ENCODE measurements at places on chromosomes 1 and 21. TPM values are rescaled to one million over a fixed set of nuclear protein-coding genes. Genes with fewer than 3 reads are reported as not detected.

- no peak for DNase-seq
Measured at GRCh38 chr1:230218667-230219066, 151.6 kb downstream of the GALNT2 start.

GRCh38 chr1:198879711-198880306 is 241.0 kb downstream of the PTPRC start:
- no peak for DNase-seq

Gene KPRP
- total RNA-seq: not detected

GRCh38 chr1:162612606-162613400 is 19.5 kb upstream of the DDR2 start:
- no peak for DNase-seq

Gene PLA2G2C
- total RNA-seq: 0.81 TPM

DNA sequence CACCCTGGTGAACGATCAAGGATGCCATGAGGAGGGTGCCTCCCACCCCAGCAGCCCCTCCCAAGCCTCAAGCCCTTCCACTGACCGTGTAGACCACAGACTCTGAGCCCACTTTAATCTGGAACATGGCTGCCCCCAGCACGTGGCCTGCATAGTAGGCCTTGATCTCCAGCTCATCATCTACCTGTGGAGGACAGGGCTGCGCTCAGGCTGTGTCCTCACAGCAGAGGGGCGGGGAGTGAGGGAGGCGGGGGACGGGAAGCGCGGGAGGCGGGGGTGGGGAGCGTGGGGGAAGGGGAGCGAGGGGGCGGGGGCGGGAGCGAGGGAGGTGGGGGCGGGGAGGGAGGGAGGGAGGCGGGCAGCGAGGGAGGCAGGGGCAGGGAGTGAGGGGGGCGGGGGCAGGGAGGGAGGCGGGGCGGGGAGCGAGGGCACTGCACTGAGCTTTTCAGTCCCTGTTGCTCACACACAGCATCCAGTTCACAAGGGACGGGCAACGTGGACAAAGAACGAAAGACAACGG is 7.1 kb downstream of the PUSL1 start:
- no peak for DNase-seq

GRCh38 chr1:80444171-80444570 is 1356.6 kb upstream of the ADGRL2 start:
- DNase-seq: no peak

DNA sequence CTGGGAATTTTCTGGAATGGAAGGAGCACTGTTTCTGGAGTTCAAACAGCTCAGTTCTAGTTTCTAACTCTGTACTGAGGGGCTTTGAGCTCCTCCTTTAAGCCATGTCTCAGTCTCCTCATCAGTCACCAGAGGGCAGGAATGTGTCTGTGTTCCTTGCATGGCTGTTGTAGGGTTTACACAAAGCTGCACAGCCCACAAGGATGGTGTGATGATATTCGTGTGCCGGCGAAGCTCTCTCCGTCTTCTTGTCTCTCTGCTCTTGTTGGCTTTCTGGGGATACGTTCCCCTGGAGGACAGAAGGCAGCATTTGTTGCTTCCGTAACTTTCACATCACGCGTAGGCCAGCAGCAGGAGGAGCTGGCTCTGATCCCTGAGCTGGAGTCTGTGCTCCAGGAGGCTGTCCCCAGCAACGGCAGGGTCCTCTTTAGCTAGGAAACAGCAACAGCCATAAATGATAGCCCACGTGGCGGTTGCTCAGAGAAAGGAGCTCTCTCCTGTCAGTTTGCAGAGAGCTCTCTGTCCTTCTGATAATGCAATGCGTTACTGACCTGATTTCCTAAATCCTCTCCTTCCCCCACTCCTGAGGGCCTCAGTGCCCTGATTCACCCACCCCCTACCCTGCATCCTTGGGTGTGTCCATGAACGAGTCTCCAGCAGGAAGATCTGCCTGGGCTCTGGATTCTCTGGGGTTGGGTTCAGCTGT is 189.2 kb upstream of the VAMP3 start:
- peak; percentile 37 for DNase-seq

Gene AGO4
- 39.9 TPM for total RNA-seq

- no peak for DNase-seq
Measured at GRCh38 chr21:31201144-31201543, 142.9 kb downstream of the TIAM1 start.

DNA sequence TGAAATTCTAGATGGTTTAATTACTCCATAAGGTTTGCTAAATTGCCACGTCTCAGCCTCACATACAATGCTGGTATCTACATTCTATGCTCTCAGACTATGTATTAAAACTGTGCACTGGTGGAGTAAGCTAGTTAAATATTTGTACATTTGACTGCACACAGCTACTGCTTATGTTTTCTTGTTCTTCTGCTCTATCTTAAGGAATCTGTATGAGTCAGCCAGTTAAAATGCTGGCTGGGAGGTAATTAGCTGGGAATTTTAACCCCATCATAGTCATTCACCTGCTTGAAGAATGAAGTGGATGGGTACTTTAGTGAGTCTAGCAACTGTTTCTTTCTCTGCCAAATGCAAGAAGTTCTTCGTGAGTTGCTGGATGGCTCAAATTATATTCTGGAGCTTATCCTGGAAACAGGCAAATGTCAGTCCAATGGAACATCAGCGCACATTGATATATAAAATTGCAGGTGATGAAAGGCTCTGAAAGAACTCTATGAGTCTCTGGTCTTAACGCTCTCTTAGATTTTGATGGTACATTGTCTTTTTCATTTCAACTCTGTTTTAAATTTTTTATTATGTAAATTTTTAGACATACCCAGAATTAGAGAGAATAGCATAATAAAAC is 83.4 kb downstream of the BACH1 start:
- DNase-seq: no peak

DNA sequence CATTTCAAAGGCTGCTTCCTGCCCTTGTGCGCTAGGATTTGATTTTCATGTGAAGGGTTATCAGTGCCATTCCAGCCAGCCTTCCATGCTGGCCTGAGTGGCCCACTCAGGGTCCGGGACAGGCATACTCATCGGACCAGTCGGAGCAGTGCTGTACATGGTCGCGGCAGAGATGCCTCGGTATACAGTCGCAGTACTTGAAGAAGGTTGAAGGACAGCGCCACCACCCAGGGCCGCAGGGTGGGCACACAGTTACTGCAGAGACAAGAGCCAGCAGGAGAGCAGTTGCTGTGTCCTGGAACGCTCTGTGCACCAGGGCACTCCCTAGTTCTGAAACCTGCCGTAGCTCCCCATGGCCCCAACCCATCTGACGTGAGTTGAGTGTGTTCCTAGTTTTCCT is 9.1 kb downstream of the LDLRAD1 start:
- no peak for DNase-seq

- no peak for DNase-seq
Measured at GRCh38 chr1:17591814-17592430, 52.4 kb downstream of the ARHGEF10L start.

Gene PTGFR
- total RNA-seq: 3.9 TPM

Gene TXNIP
- 536 TPM for total RNA-seq

Gene SAMD13
- total RNA-seq: 1.7 TPM

DNA sequence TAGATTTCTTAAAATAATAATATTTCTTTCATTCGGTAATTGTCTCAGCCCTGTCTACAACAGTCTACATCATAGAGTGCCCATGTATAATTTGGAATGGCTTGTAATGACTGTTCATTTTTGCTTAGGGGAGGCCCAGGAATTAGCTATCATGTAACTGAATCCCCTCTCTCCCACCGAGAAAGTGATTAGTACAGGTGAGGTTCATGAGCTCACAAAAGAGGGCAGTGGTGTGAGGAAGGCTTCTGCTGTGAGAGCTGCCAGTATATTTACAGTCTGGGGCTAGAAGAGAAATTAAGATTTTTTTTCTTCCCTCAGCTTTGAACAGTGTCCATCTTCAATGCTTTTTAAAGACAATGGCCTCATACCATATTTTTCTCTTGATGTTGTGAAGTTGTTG is 340.7 kb downstream of the ADGRL2 start:
- DNase-seq: no peak

DNA sequence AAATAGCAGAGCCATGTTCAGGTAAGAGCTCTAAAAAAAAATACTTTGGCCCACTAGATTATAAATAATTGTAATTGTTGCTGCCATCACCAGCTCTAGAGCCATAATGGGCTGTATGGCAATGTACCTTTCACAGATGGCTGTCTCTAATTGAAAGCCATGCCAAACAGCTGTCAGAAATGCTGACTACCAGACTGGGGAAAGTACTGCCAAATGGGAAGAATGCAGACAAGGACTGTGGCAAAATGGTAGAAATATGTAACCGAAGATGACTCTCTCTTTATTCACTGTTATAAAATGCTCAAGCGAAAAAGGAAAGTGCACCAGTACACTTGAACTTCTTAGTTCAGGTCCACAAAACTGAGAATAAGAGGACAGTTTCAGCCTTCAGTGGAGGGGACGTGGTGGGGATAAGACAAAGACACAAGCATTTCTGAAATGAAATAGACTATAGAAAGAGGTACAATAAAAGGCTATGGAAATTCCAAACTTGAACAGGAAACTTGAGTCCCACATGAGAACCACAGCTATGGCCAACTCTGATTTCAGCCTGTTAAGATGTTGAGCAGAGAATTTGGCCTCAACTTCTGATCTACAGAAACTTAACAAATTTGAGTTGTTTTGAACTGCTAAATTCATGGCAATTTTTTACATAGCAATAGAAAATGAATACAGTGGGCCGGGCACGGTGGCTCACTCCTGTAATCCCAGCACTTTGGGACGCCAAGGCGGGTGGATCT is 46.5 kb upstream of the LPGAT1 start:
- no peak for DNase-seq

DNA sequence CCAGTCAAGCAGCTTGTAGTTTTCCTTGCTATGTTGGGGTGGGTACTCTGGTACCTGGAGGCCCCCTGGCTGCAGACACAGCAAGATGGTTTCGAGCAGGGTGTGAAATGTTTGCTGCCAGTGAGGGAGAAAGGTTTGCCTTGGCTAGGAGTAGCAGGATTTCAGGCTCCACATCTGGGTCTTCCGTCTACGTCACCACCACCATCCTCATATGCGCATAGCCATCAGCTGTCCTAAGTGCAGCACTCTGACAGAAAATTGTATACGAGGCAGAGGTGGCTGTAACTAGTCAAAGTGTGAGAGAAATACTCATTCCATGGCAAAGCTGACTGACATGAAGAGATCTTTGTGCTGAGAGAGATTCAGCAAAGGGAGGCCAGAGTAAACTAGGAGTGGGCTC is 212.6 kb downstream of the NFIA start:
- no peak for DNase-seq

GRCh38 chr21:45001134-45002095 is 61.6 kb downstream of the SLX9 start:
- peak; percentile 89 for DNase-seq

- DNase-seq: peak; percentile 94
Measured at GRCh38 chr1:42958488-42959319, at the start of gene SLC2A1. Gene SLC2A1 (minus strand): TSS chr1:42958868. CDS start chr1:42958651, 217 bp downstream.

Gene CA6
- total RNA-seq: not detected

- no peak for DNase-seq
Measured at GRCh38 chr1:42690477-42691156, 8.4 kb downstream of the YBX1 start.

Gene NGF
- 17.2 TPM for total RNA-seq

DNA sequence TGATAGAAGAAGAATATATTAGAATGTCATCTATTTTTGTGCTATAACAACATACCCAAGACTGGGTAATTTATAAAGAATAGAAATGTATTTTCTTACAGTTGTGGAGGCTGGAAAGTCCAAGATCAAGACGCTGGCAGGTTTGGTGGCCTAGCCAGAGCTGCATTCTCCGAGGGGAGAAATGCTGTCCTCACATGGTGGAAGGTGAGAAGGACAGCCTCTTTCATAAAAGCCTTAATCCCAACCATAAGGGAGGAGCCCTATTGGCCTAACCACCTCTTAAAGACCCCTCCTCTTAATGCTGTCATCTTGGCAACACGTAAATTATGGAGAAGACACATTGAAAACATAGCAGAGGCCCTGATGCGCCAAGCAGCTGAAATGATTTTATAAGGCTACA is 60.1 kb upstream of the KAZN start:
- DNase-seq: no peak

GRCh38 chr1:74681001-74681400 is 7.4 kb upstream of the ERICH3 start:
- DNase-seq: no peak

Gene RNF19B
- 25.5 TPM for total RNA-seq

Gene DSCAM
- total RNA-seq: not detected

DNA sequence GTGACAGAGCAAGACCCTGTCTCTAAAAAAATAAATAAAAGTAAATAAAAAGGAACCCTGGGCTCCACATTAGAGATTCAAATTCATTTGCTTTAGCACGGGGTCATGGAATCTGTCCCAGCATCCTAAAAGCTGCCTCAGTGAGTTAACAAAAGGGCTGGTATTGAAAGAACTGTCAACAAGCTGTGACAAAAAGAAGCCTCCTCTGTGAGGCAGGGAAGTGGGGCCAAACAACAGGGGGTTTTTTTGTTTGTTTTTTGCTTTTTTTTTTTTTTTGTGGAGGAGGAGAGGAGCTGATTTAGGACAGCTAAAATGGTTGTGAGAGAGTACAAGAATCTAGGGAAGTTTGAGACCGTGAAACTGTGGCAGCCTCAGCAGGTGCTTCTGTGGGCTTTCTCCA is 115.7 kb downstream of the LIPI start:
- no peak for DNase-seq

DNA sequence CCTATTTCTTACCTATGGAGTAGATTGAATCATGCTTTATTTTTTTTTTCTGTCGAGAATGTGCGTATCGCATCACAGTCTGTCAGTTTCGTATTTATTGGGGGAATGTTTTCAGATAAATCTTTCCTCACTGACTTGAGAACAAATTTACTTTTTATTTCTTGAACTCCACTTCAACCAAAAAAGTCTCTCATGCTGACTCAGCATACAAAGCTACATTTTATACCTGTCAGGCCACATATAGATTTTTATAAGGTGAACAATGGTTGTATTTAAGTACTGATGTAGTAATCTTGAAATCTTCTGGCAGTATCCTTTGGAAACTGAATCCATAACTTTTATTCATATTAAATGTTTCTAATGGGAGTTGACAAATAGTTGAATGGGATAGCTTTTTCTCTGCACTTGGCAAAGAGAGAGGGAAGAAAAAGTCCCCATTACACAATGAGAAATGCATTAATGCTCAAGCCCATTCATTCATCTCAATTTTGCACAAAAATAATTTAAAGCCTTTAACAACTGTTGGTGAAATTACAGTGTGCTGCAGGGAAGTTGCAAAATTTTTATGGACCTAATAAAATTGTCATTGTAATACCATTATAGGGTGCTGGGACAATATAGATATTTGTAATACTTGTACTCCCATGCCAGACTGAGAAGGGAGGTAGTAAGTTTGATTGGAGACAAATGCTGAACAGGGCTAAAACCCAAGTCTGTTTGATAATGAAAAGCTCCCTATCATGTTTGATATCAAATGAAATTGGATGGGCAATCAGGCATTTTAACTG is 367.6 kb downstream of the HLX start:
- no peak for DNase-seq
